ENCODE measurements at places on chromosomes 6 and 20.

- DNase-seq, result no peak
These were observed 13.4 kb downstream of the FAM110A start for GRCh38 chr20:846894-847278.

GRCh38 chr6:125558907-125559306 is 190.5 kb upstream of the HEY2 start:
- no peak for DNase-seq

GRCh38 chr20:25178563-25179438 is 16.7 kb upstream of the ENTPD6 start:
- DNase-seq, result peak; percentile 26

GRCh38 chr6:24584382-24584720 is 61.6 kb downstream of the KIAA0319 start:
- DNase-seq, result no peak

DNA sequence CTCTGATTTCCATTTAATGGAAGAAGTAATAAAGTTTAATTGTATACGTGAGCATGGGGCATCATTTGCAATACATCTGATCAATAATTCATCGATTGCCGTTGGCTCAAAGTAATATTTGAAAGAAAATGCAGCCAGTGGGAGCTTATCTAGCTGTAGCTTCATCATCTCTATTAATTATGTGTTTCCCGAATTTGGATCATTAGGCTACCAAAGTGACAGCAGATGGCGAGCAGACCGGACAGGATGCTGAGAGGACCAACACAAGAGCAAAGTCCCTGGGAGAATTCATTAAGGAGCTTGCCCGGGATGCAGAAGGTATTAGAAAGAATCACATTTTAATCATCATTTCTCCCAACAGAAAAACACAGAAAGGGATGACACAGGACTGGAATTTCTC is 327.1 kb downstream of the ARHGAP18 start:
- no peak for DNase-seq

GRCh38 chr6:73704798-73705197 is 8.8 kb downstream of the CD109 start:
- DNase-seq, result no peak

DNA sequence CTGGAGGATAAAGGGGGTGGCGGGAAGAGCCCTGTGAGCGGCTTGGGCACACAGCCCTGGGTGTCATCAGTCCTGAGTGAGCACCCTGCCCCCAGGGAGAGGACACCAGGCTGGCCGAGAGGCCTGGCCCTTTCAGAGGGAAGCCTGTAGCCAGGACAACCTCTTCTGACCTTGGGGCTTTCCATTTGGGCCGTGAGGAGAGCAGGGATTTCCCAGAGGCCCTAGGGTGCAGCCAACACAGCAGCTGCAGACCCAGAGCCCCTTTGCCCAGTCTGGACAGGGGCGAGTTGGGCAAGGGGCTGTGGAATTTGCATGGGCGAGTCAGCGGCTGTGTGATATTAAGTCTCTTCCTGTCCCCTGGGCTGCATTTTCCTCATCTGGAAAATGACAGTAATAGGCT is 6.3 kb downstream of the MAP1LC3A start:
- DNase-seq, result no peak

GRCh38 chr6:149032599-149033405 is 284.7 kb upstream of the TAB2 start:
- no peak for DNase-seq

DNA sequence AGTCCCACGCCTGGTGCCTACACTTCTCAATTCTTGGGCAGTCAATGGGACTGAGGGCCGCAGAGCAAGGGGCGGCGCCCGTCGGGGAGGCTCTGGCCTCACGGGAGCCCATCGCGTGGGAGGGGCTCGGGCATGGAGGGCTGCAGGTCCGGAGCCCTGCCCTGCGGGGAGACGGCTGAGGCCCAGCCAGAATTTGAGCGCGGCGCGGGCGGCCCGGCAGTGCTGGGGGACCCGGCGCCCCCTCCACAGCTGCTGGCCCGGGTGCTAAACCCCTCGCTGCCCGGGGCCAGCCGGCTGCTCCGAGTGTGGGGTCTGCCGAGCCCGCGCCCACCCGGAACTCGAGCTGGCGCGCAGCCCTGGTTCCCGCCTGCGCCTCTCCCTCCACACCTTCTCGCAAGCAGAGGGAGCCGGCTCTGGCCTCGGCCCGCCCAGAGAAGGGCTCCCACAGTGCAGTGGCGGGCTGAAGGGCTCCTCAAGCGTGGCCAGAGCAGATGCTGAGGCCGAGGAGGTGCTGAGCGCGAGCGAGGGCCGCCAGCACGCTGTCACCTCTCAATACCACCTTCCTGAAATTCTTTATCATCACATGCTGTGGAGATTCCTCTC is 58.5 kb downstream of the BAK1 start:
- DNase-seq, result no peak

DNA sequence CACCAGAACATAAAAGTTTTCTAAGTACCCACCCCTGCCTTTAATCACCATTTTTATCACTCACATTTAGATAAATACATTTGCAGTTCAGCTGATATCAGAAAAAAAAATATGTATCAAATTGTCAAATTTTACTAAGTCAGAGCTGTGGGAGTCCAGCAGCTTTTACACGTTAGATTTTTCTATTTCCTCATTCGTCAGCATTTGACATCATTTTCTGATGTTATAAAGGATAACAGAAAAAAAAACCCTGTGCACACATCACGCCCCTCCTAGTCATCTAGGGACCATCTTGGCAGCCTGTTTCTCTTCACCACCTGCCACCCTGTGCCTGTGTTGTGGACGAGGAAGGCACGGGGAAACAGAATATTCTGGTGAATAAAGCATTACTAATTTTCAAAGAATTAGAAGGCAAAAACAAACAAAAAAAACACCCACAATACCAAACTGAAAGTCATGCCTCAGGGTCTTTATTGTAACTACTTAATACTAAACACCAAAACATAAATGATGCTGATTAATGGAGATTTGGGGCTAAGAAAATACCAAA is 12.4 kb downstream of the B4GALT5 start:
- no peak for DNase-seq

- DNase-seq, result no peak
These were observed 75.8 kb upstream of the LY86 start for GRCh38 chr6:6512711-6513110.

DNA sequence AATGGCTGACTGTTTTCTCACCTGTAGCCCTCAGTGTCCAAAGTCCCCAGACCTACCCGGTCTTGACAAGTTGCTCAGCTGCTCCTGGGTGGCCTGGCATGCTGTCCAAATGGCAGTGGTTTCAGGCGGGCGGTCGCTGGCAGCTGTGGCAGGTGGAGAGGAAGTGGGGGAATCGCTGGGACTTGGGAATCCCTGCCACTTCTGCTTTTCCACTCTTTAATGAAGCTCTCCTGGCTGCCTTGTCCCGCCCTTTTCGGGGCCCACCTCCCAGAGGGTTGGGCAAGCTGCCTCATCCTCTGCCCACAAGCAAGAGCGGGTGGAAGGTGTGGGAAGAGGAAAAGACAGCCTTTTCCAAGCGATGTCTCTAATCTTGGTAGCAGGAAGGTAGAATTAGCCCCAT is at the start of gene OCSTAMP:
TSS of gene OCSTAMP (minus strand) at position 194 of the 400 bp plus-strand sequence. CDS start at position 100, 94 bp downstream.
- no peak for DNase-seq

DNA sequence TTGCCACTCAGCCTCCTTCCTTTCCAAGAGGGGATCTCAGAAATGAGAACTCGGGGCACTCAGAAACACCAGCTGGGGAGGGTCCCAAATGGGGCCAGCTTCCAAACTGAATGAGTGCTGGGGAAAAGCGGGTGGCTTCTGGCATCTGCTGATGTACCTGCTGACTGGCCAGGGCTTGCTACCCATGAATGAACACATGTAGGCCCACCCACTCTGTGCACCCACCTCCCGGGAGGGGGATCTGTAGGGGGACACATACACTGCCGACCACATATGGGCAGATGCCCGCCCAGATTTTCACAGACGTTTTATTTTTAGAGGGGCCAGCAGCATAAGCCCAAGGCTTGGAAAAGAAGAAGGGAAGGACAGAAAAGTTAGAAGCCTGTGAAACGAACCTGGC is 231.9 kb upstream of the RNF24 start:
- DNase-seq, result no peak

DNA sequence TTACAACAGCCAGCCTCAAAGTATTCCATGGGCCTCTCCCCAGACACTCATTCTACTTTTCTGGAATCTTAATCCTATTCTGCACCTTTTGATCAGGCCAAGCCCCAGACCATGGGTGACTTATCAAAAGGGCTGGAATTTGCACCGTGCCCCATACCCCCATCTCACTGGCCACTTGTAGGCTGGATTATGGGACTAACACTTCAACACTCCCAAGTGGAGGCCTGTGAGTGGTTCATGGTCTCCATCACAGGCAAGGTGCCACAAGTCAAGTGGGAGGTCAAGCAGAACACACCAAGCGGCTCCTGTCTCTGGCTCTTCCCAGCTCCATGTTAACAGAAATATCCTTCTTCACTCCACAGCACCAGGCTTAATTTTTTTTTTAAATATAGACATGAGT is 212.3 kb upstream of the HEY2 start:
- DNase-seq, result no peak

- no peak for DNase-seq
These were observed 1.2 kb downstream of the SNX21 start for GRCh38 chr20:45834797-45835161.

GRCh38 chr6:45877970-45878590 is 137.6 kb downstream of the CLIC5 start:
- DNase-seq, result no peak

All from NCI-H526 treated with DMSO at 0.1 percent for 48 hours (cell line).